ENCODE measurements at places on chromosomes 1 and 21.
A peak's percentile ranks its signal among the peaks of the same experiment; 100 is the strongest.

DNA sequence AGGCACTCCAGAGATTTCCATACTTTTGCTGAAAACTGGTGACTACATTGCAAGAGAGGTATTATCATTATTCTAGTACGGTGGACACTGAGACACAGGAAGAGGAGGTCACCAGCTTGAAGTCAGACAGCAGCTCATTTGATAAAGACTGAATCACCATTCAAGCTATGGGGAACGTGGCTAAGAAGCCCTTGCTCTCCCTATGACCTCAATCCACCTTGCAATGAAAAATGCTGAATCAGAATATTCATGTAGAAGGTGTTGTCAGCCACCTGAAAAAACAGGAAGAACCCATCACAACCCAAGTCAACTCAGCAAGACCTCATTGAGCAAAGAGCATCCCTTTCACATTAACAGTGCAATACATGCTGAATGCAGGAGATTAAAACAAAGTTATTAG, 59.0 kb upstream of the FGGY start:
- DNase-seq = peak; percentile 24

DNA sequence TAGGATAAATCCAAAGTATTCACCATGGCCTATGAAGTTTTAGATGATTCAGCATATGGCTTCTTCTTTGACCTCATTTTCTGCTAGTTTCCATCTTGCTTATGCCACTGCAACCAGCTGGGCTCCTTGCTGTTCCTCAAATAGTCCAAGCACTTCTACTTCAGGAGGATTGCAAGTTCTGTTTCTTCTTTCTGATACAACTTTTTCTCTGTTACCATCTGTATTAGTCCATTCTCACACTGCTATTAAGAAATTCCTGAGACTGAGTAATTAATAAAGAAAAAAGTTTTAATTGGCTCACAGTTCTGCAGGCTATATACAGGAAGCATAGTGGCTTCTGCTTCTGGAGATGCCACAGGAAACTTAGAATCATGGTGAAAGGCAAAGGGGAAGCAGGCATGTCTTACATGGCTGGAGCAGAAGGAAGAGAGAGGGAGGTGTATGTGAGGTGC, 20.3 kb downstream of the PTGS2 start:
- DNase-seq = no peak

GRCh38 chr1:229714964-229715603, 89.0 kb downstream of the URB2 start:
- peak; percentile 6 for DNase-seq

GRCh38 chr21:45169682-45170081, 95.3 kb downstream of the ADARB1 start:
- no peak for DNase-seq

DNA sequence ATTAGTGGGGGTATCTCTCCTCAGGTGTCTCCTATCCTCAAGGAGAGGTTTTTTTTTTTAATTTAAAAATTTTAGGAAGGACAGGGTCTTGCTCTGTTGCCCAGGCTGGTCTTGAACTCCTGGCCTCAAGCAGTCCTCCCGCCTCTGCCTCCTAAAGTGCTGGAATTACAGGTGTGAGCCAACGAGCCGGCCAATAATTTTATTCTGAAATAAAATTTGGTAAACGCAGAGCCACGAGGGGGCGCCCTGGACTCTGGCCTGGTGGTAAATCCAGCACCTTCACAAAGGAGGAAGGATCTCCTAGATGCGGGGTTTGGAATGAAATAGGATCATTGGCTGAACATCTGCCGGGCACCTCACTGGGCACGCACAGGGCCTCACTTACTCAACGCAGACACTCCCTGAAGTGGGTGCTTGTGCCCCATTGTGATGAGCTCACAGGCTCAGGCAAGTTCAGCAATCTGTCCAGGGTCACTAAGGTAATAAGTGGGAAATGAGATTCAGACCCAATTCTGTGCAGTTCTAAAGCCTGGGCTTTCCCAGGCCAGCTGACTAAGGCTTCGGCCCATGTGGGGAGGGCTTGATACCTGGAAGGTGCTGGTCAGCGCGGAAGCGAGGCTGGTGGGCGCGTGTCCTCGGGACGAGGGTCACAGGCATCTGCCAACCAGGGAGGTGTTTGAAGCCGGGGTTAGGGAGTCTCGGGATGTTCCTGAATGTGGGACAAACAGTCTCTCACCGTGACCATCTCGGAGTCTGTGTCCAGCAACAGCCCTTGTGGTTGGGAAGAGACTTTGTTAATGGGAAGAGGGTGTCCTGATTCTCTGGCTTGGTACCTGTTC, 32.7 kb upstream of the ETV3 start:
- peak; percentile 11 for DNase-seq

- no peak for DNase-seq
Measured at GRCh38 chr1:232335261-232335660, 294.7 kb downstream of the SIPA1L2 start.

- DNase-seq = no peak
Measured at GRCh38 chr1:175697255-175697654, 46.1 kb downstream of the TNR start.
